ENCODE measurements at places on chromosomes 2 and 18. TPM values are rescaled to one million over a fixed set of nuclear protein-coding genes. Genes with fewer than 3 reads are reported as not detected.

The IL1RL1 gene
- 12.3 TPM for total RNA-seq

The GALNT14 gene
- 4.0 TPM for total RNA-seq

The RNF181 gene
- total RNA-seq: 53.0 TPM

The CROCC2 gene
- total RNA-seq: 2.6 TPM
